ENCODE measurements at places on chromosomes 5 and 9.

DNA sequence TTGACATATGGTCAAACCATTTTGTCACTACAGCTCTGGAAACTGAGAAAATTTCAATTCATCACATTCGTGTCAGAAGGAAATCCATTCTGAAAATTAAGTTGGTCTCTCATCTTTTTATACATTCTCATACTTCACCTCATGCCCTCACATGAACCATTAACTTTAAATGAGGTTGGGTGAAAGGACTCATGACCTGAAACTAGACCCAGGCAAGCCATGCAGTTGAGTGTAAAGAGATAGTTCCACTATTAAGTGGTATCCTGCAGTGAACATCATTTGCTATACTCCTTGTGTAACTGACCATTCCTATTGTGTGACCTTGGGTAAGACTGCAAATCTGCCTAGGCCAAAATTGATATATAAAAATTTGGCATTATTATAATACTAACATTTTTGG lies 299.6 kb upstream of the GRIN3A start:
- DNase-seq, result no peak

- DNase-seq, result no peak
Observed at GRCh38 chr5:10936081-10936855, 175.2 kb upstream of the DAP start.

GRCh38 chr9:81423589-81424326 lies 265.6 kb downstream of the TLE1 start:
- DNase-seq, result no peak

GRCh38 chr9:8857068-8857925 lies 1057.7 kb upstream of the DMAC1 start:
- no peak for DNase-seq

GRCh38 chr5:64788156-64788555 lies 19.4 kb downstream of the CWC27 start:
- no peak for DNase-seq

- DNase-seq, result no peak
Observed at GRCh38 chr9:77547106-77547730, 100.9 kb downstream of the GNA14 start.

DNA sequence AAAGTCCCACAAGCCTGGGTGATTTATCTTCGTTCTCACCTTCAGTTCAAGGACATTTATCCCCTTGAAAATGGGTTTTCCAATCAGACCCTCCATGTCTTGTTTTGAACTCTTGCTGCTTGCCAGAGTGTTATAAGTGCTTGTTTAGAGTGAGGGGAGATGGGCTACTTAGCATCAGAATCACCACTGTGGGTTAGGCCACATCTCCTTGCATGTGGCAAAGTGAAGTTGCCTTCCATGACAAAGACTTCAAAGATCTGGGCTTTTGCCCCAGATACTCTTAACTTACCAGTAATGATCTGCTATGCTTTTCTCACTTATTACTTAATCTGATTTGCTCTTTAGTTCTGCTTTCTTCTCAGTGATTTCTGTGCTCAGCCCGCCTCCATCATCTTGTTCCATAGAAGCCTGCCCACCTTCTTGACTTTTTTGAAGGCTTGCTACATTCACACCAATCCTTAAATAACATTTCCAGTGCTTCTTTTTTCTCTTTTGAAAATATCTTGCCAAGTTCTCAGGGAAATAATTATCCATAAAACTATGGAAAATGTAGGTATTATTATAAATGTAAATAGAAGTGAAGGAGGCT lies 39.0 kb downstream of the GPR21 start:
- DNase-seq, result no peak

- no peak for DNase-seq
Observed at GRCh38 chr5:42974536-42974935, 65.6 kb downstream of the ANXA2R start.

- DNase-seq, result no peak
Observed at GRCh38 chr9:106689089-106689488, 173.9 kb upstream of the ZNF462 start.
